Central memory CD8-positive, alpha-beta T cell (primary cell): ENCODE measurements at places on chromosomes 4 and X.

DNA sequence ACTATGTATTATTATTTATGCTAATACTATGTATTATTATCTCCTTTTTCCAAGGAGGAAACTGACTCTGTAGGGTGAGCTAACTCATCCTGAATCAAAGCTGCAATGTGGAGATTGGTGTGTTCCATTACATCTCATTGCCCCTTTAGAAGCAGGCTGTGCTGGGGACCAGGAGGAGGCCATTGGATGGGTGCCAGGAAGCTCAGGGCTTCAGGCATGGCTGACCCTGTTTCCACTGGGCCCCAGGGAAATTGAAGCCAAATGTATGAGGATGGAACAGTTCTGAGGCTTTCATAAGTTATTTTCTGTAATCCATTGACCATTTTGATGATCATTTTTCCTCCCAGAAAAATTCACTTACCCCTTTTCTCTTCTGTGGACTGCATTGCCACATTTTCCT, 418.8 kb upstream of the ZFP42 start:
- no peak for DNase-seq
- H3K36me3 ChIP-seq, result no peaks in the 10 kb centered on the region
- no peak overlapping the region for H3K4me3 ChIP-seq
- no peak overlapping the region for H3K27ac ChIP-seq

GRCh38 chrX:131650637-131651410, 107.0 kb downstream of the OR13H1 start:
- H3K27me3 ChIP-seq, result no peaks in the 10 kb centered on the region
- no peak overlapping the region for H3K27ac ChIP-seq
- H3K4me3 ChIP-seq, result no peak overlapping the region
- H3K4me1 ChIP-seq, result no peaks in the 10 kb centered on the region
- H3K36me3 ChIP-seq, result no peaks in the 10 kb centered on the region

GRCh38 chr4:40178672-40179071, 18.2 kb upstream of the RHOH start:
- no peak overlapping the region for H3K4me3 ChIP-seq
- no peaks in the 10 kb centered on the region for H3K36me3 ChIP-seq
- no peak for DNase-seq

GRCh38 chr4:143183513-143184216, 1.1 kb upstream of the USP38 start:
- H3K36me3 ChIP-seq, result peaks cover 16% of the 10 kb centered on the region
- H3K27ac ChIP-seq, result peak overlapping the region; percentile 95
- no peak for DNase-seq
- peaks cover 63% of the 10 kb centered on the region for H3K4me1 ChIP-seq

DNA sequence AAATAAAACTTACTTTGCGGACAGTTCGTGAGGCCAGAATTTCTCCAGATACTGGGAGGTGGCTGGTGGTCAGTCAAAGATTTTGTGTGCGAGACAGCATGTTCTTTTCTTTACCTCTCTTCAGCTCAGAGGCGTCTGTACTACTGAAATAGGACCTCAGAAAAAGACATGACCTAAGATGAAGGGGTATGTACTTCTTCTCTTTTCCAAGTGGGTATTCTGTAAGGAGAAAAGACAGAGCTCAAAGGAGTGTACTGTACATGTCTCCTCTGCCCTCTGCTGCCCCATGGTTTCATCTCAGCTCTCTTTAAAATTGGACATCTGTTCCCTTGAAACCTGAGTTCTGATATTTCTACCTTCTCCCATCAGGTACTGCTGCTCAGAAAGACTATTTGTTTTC, 38.1 kb downstream of the SEPTIN11 start:
- peaks cover 64% of the 10 kb centered on the region for H3K4me1 ChIP-seq
- H3K4me3 ChIP-seq, result no peak overlapping the region
- H3K27ac ChIP-seq, result no peak overlapping the region
- DNase-seq, result no peak

DNA sequence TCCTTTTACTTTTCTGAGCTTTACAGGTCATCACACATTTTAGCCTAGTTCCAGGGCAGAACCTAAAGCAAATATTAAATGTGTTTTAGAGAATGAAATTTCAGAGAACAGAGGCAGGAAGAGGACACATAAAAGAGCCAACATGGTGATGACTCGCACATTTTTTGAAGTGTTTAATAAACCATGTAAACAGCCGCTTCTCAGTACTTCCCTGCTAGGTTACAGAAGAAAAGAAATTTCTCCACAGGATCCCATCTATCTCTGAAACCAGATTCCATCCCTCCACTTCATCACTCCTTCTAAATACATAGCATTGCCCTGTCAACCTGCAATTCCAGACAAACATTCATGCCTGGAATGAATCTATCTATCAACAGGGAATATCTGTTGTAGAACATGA, 949.5 kb upstream of the PCDH7 start:
- no peak overlapping the region for H3K4me3 ChIP-seq
- no peak overlapping the region for H3K27ac ChIP-seq
- H3K27me3 ChIP-seq, result no peaks in the 10 kb centered on the region
- H3K36me3 ChIP-seq, result no peaks in the 10 kb centered on the region
- no peak for DNase-seq

DNA sequence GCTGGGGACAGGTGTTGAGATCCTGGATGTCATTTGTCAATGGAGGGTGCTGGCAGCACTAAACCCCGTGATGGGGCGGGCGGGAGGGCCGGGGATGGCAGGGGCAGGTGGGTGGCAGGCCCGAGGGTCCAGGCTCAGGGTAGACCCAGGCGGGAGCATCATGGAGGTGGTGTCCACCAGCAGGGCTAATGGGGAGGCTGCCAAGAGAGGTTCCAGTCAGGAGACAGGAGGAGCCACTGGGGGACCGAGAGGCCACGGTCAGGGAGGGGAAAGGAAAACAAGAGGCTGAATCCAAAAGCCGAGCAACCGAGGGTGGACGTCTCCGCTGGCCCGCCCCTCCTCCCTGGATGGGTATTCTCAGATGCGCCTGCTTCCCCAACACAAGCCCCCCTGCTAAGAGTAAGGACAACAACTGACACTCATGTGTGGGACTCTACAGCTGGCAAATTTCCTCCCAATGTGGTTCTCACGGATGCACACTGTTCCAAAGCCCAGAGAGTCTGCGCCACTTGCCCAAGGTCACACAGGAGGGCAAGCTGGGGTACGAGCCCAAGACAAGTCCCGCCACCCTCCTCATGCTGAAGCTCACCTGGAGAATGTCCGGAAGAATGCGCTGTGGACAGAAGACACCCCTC, 132.0 kb downstream of the CPZ start:
- peaks cover 5% of the 10 kb centered on the region for H3K4me1 ChIP-seq
- H3K27me3 ChIP-seq, result peaks cover 30% of the 10 kb centered on the region
- no peak overlapping the region for H3K4me3 ChIP-seq
- H3K27ac ChIP-seq, result no peak overlapping the region

- H3K36me3 ChIP-seq, result peaks cover 17% of the 10 kb centered on the region
- no peak overlapping the region for H3K4me3 ChIP-seq
- H3K4me1 ChIP-seq, result no peaks in the 10 kb centered on the region
- no peak for DNase-seq
- no peaks in the 10 kb centered on the region for H3K27me3 ChIP-seq
Measured at GRCh38 chr4:165343353-165344191, 16.1 kb downstream of the MSMO1 start.

- peaks cover 18% of the 10 kb centered on the region for H3K36me3 ChIP-seq
- H3K4me3 ChIP-seq, result no peak overlapping the region
- no peak for DNase-seq
- H3K4me1 ChIP-seq, result peaks cover 11% of the 10 kb centered on the region
- H3K27ac ChIP-seq, result no peak overlapping the region
Measured at GRCh38 chrX:19347916-19348315, 4.2 kb downstream of the PDHA1 start.

GRCh38 chr4:156942991-156943390, 28.6 kb downstream of the PDGFC start:
- no peaks in the 10 kb centered on the region for H3K27me3 ChIP-seq
- H3K4me3 ChIP-seq, result no peak overlapping the region
- H3K36me3 ChIP-seq, result no peaks in the 10 kb centered on the region
- H3K4me1 ChIP-seq, result no peaks in the 10 kb centered on the region
- no peak for DNase-seq

DNA sequence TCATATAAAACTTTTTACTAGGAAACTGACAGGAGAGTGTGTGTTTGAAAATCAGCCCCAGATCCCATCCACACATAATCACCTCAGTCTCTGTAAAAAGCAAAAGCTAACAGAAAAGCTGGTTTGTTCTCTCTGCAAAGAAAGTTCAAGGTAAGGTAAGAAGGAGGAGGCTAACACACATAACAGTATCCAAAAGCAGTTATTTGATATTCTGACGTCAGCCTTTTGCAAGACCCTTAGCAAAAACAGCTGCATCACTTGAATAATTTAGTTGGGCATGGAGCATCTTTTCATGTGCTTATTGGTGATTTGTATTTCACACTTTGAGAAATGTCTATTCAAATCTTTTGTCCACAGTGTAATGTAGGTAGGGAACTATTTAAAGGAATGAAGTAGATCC, 5.5 kb downstream of the TCEAL9 start:
- H3K36me3 ChIP-seq, result no peaks in the 10 kb centered on the region
- H3K27ac ChIP-seq, result no peak overlapping the region
- H3K27me3 ChIP-seq, result peaks cover 11% of the 10 kb centered on the region
- H3K4me1 ChIP-seq, result no peaks in the 10 kb centered on the region
- no peak for DNase-seq
